NCI-H1417 treated with DMSO at 0.1 percent for 48 hours (cell line): ENCODE measurements at places on chromosomes 12 and 14.

DNA sequence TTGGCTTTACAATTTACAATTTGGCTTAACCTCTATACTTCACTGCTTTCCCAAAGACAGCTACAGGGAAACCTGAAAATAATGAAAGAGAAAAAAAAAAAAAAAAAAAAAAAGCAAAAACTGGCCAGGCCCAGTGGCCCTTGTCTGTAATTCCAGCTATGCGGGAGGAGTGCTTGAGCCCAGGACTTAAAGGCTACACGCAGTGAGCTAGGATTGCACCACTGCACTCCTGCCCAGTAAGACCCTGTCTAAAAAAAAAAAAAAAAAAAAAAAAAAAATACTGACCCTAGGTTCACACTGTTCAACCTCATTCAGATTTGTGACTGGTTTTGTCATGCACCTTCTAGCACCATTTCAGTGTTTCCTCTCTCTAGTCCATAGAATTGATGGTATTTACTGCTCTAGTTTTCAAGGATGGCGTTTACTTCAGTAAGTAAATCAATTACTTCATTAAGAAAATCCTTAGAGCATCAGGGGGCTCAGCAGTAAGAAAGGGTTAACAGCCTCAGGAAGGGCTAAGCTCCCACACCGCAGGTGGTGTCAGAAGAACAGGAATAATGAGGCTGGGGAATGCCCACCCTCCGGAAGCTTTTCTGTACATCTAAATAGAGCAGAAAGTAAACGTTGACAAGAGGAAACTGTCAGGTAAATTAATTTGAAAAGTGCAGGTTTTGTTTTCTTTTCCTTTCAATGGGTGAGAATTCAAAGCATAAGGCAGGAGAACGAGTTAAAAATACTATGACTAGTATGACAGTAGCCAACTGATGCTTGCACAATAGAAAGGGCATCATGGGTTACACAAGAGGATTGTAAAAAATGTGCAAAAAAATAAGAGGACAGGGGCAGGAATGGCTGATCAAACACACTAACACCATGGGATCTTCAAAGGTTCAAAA is 115.0 kb upstream of the MDM1 start:
- DNase-seq, result peak; percentile 27

- DNase-seq, result no peak
These were observed 56.5 kb downstream of the HCAR2 start for GRCh38 chr12:122646517-122647217.

DNA sequence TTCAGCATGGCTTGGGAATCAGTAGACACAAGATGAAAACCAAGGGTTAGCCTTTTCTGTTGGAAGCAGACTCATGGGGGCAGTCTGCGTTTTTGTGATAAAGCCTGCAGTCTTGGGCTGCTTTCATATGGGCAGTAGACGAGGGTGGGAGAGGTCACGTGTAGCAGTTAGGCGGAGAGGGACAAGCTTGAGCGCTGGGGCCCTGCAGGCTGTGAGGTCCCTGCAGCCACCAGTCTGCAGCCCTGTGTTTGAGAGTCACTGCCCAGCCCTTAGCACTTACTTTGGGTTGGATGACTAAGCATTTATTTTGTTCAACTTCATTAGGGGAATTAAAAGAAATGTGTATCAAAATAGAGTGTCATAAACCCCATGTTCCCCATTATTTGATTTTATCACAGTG is 37.2 kb downstream of the EP400 start:
- no peak for DNase-seq

DNA sequence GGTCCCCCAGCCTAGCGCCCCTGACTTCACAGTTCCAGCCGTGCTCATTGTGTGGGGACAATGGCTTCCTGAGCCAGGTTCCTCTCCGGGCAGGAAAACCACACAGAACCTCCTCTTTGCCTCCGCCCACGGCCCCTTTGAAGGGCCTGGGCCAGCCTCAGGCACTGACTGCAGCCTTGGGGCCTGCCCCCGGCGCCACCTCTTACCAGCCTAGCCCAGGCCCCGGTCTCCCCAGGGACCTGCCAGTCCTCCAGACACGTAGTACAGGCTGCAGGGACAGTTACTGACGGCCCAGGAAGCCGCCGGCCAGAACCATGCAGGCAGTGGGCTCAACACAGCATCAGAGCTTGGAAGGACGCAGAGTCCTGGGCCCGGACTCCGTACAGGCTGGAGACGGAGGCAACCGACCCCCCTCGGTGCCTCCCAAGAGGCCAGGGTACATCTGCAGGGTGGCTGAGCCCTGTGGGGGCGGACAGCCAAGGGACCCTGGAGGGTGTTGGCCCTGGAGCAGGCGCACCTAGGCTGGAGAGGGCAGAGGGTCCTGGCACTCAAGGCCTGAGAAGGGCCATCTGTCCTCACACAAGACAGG is 20.9 kb upstream of the NUDT14 start:
- DNase-seq, result no peak

DNA sequence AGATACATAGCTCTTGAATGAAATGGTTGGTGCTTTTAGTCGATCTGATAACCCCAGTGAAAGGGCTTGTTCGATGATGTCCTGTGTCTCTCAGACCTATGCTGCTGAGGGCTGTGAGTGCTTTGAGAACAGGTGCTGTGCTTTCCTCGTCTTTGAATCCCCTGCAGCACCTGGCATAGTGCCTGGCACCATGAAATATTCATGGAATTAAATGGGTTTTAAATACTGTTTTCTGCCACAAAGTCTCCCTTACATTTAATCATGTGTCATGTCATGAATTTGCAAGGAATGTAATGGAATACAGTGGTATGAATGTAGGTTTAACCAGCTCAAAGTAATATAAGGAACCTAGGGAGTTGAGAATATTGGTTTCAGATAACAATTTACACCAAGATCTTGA is 220.5 kb upstream of the PRICKLE1 start:
- no peak for DNase-seq

DNA sequence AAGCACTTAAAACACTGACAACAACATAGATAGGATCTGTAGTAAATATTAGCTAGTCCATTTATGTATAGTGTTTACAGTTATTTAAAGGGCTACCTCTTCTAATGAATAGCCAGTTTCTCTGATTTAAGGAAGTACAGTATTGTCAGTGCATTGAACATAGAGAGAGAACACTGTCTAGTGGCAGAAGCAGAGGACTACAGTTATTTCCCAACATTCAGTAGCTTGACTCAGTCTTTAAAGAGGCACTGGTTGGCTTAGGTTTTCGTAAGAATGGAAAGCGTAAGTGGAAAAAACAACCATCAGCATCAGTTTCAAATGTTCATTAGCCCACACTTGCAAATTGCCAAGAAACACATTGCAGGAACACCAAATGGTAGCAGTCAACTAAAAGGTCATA is 125.0 kb upstream of the HMGA2 start:
- DNase-seq, result no peak

DNA sequence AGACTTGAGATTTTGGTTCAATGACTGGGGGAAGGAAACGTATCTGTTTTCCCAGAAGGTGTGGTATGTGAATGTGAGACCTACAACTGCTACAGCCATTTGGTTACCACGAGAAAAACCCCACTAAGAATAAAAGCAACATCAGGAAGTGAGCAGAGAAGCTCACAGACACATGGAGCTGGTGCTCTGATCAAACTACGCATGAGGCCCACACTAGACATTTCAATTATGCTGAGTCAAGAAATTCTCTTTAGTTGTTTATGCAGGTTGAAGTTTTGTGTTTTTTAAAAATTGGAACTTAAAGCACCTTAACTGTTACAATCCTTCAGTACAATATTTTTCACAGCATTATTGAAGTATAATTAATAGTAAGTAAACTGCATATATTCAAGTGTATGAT is 8.9 kb upstream of the SPTLC2 start:
- no peak for DNase-seq

- DNase-seq, result no peak
These were observed 196.7 kb downstream of the ALX1 start for GRCh38 chr12:85476756-85477155.

DNA sequence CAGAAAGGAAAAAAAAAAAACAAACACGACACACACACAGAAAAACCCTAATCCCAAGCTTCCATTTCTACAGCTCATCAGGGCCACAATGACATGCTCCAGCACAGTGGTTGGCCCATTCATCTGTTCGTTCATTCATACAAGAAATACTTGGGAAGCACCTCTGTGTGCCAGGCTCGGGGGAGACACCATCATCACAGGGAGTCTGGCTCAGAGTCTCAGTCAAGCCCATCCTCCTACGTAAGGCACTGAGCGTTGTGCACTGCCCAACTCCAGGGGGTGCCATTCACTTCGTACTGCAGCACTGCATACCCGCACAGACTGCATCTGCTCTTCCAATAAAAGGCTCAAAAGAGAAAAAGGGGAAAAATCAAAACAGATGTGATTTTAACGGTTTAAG is 15.3 kb downstream of the VPS37B start:
- DNase-seq, result no peak

GRCh38 chr12:67740711-67741110 is 92.2 kb downstream of the DYRK2 start:
- no peak for DNase-seq

- DNase-seq, result peak; percentile 54
These were observed 43.1 kb upstream of the GPHB5 start for GRCh38 chr14:63361790-63362189.

GRCh38 chr14:60905923-60906322 is 75.0 kb downstream of the TRMT5 start:
- no peak for DNase-seq

- no peak for DNase-seq
These were observed 157.3 kb upstream of the PLXNC1 start for GRCh38 chr12:93990832-93991803.

GRCh38 chr14:96802963-96803362 is 5.8 kb downstream of the VRK1 start:
- DNase-seq, result no peak

GRCh38 chr14:80346395-80346794 is 135.1 kb upstream of the DIO2 start:
- no peak for DNase-seq

GRCh38 chr12:1115484-1116231 is 124.6 kb downstream of the ERC1 start:
- DNase-seq, result no peak

DNA sequence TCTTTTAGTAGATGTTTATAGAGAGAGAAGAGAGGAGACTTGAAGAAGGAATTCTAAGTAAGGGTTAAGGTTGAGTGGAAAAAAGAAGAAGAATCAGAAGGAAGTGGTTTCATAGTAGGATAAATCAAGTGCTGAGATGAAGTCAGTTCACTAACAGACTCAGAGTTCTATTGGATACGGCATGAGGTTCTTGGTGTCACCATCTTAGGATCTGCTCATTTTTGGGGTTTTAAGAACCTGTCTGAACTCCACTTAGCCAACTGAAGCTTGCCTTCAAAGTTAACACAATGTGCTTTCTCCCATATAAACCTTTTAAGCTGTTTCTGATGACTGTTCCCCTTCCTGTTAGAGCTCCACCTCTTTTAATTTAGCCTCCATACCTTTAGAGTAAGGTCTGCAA is 152.6 kb downstream of the PRKCH start:
- DNase-seq, result no peak

DNA sequence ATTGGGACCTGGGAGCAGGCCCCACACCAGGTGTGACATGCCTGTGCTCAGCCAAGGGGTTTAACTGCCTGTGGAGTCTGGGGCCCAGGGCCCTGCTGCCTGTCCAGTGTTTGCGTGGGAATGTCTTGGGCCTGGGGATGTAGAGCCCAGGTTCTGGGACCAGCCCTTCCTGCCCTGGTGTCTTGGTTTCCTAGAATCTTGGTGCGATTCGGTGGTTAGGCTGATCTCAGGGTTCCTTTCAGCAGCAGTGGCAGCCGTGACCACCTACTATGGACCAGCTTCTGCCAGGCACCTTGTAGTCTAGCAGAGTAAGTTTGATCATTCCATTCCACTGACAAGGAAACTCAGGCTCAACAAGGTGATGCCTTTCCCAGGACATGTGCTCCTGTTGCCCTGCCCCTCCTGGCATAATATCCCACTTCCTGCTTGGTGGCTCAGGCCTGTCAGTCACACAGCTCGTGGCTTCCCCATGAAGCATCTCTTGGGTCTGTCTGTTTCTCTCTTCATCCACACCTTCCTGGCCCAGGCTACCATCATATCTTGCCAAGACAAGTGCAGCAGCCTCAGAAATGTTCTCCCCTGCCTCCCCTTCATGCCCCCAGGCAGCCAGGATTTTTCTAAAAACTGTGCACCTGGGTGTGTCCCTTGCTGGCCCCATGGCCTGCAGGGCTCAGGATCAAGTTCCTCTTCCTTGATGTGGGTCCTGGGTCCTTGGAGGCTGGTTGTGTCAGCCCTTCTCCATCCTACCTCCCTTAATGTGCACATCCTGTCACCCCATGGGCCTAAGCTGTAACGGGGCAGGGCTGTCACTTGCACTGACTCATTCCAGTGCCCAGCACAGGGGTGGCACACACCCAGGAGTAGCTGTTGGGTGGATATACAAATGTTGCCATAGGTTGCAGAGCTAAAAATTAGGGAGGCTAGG is 101.6 kb downstream of the SLC25A47 start:
- no peak for DNase-seq

GRCh38 chr14:80325688-80326087 is 114.4 kb upstream of the DIO2 start:
- no peak for DNase-seq

GRCh38 chr14:72907886-72908285 is 14.0 kb upstream of the DPF3 start:
- DNase-seq, result no peak

DNA sequence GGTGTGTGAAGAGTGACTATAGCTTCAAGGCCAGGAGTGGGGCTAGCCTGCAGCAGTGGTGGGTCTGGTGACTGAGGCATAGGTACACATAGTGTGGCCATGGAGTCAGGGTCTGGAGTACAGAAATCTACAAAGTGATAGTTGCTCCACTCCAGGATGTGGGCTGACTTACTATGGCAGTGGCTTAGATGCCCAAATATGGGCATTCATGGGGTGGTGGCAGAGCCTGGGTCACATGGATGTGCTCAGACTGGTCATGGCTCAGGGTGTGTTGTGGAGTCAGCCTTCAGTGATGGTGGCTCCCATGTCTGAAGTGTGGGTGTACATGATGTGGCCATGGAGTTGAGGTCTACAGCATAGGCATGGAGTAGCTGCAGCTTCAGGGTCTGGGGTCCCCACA is 27.3 kb downstream of the CLEC6A start:
- no peak for DNase-seq

GRCh38 chr12:131943876-131944275 is 5.9 kb upstream of the EP400 start:
- no peak for DNase-seq

DNA sequence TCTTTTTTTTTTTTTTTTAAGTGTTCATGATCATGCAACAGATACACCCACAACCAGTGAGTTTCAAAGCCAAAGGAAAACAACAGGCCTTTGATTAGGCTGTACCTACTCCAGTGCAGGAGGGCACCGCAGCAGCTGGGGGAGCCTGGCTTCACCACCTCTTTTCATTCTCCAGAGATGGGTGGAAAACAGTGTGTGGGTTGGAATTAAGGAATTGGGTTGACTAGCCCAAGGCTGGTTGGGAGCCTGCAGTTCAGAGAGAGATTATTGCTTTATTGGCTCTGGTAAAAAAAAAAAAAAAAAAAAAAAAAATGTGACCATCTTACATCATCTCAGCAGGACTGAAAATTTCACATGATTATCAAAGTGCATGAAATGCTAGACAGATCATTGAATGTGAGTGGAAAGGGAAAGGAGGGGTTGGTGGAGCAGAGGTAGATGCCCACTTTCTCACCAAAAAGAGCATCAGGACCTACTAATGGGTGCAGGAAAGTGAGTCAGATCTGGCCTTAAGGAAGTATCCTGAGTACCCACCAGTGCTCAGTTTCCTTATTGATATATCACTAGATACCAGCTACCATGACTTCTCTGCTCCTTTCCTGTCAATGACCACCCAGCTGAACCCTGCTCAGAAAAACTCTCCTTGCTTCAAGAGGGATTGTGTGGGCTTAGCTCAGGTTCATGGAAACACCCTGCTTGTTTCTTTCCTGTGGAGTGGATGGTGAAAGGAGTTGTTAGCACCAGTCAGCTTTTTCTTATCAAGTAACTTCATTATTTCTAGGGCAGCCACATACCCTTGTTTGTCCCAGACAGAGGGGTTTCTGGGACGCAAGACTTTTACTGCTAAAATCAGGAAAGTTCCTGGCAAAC is 54.8 kb upstream of the DYRK2 start:
- DNase-seq, result no peak
